Stimulated activated CD8-positive, alpha-beta memory T cell treated with anti-CD3 and anti-CD28 coated beads, Interleukin-4, amount 100 ng/mL, for 4 hours (primary cell): ENCODE measurements at places on chromosomes 5 and 9.

DNA sequence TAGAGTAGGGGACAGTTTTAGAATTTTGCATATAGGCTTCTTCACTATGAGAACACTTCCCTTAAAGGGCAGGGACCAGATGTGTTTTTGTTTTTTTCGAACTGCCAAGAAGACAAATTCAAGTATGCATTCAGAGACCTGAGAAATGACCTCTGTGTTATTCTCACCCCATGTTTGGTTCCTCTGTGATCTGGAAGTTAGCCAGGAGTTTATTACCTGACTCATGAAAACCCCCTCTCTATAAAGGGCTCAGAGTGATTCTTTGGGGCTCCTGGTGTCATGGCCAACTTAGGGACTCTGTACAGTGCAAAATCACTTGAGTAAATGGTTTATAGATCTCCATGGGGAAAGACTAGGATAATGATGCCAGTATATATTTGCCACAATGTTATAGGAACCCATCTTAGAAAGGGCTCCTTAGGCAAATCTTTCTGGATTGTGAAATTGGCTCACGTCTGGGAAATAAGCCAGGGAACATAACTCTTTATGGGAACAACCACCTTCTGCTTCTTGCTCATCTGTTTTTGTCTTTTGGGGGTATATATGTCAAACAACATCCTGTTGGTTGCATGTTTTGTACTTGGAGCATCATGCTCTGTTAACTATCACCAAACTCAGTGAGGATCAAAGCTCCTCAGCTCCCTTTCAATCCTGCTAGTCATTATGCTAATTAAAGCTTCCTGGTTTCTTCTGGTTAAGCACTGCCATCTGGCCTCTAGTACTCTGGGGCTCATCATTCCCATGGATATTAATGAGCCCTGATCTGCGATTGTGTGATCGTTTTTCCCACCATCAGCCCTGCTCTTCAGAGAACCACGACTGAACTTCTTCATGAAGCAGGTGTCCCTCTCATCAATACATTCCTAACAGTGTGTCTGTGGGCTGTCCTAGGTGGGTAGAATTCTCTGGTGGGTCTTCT is 173.4 kb upstream of the CDH12 start:
- DNase-seq = no peak

DNA sequence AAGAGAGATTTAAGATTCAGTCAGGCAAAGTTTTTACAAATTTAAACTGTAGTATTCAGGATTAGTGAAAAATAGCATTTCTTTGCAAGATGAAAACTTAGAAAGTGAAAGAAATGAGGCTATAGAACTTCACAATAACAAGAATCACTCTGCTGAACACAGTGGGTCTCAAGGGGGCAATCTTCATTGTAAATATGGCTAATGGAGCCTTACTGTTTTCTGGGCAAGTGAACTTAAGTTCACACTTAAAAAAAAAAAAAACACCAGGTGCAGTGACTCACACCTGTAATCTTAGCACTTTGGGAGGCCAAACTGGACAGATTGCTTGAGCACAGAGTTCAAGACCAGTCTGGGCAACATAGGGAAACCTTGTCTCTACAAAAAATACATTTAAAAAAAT is 175.9 kb upstream of the SNX2 start:
- DNase-seq = no peak

DNA sequence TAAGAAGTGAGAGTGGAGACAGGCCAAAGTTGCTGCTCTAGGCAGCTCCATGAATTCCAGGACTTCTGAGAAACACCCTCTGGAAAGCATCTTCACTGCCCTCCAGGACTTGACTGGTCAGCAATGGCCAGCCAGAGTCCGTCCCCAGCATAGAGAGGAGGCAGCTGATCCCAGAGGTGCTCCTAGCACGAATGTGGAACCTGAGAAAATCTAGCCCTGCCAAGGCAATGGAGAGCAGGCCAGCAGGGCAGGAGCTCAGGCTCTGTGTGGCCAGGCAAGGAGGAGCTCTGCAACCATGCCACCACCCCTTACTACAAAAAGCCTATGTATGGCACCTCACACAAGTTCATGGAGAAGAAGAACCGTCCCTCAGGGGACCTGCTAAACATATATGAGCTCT is 56.1 kb upstream of the SPTLC1 start:
- DNase-seq = no peak

DNA sequence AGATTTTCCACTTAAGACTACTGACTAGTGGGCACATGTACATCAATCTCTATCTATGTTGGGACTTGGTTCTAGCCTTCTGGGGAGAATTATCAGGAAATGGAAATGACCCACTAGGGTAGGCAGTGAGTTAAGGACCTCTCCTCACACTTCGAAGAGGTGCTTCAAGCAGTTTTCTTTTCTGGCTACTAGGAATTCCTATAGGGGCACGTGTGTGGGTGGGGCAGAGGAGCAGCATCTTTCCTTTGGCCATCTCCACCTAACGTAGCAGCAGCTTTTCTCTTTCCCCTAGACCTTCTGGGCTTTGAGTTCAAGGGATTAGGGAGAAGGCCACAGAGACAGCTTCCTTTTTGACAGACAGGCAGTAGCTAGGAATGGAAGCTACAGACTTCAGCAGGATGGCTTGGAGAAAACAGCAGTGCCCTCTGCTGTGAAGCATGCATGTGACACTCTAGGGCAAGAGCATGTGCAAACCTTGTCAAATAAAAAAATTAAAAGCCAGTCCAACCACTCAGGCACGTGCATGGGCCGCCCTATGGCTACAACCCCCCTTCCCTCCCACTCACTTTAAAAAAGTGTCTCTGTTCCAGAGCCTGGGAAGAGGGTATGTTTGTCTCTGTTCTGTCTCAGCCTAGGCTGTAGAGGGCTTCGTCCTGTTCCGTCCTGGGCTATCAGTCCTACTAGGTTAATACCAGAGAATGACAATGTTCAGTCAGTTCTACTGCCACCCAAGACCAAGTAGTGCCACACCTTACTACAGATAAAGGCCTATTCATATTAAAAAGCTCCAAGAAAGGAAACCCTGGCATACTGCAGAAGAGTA is 8.7 kb upstream of the GFRA3 start:
- DNase-seq = no peak

- no peak for DNase-seq
Observed at GRCh38 chr5:61182449-61182848, 20.2 kb upstream of the SMIM15 start.

DNA sequence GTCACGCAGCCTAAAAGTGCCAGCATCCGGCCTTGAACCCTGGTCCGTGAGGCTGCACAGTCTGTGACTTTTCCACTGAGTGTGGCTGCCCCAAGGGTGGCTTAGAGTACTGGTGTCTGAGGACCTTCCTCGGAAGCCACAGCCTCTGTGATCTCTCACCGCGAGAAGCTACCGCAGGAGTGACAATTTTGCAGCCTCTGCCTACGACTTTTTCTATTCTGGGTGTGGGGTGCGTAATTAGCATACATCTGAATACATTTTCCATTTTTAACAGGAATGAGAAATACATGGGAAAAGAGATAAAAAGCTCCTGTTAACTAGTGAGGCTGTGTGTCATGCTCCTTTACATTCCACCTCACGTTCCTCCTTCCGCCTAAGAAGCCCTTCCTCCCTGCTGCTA is 48.3 kb upstream of the HRH2 start:
- DNase-seq = no peak

GRCh38 chr5:171578049-171578828 is 158.8 kb downstream of the FGF18 start:
- no peak for DNase-seq

- DNase-seq = no peak
Observed at GRCh38 chr5:150009671-150010387, 9.3 kb downstream of the HMGXB3 start.

- no peak for DNase-seq
Observed at GRCh38 chr9:80231318-80232236, 659.8 kb downstream of the TLE4 start.

DNA sequence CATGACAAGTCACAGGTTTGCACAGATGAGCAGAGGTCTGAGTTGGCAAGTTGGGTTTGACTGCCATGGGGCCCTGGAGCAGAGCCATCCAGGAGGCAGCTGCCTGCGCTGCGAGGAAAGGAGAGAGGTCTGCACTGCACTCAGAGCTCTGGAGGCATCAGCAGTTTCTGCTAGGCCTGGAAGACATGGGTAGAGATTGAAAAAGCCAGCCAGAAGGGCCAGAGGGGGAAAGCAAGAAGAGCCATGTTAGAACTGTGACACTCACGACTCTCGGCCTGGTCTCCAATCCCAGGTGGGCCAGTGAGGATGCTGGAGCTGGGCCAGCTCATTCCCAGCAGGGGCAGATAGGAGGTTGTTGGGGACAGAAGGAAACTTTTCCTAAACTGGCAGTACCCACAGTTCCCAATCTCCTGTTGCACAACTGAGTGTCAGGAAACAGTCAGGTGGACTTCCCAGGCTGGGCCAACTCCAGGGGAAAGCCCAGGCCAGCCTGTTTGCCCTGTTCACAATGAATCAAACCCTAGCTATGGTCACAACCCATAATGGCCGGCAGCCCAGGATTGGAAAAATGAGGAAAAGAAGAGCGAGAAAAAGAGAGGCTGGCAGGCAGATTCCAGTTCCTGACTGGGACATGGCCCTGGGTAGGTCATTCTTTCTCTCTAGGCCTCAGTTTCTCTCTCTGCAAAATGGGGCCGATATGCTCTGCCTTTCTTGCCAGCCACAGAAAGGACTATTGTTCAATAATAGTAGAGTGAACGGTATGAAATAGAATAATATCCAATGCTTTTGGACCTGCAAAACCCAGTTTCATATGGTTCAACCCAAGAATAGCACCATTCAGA is 7.8 kb upstream of the ORM1 start:
- no peak for DNase-seq

DNA sequence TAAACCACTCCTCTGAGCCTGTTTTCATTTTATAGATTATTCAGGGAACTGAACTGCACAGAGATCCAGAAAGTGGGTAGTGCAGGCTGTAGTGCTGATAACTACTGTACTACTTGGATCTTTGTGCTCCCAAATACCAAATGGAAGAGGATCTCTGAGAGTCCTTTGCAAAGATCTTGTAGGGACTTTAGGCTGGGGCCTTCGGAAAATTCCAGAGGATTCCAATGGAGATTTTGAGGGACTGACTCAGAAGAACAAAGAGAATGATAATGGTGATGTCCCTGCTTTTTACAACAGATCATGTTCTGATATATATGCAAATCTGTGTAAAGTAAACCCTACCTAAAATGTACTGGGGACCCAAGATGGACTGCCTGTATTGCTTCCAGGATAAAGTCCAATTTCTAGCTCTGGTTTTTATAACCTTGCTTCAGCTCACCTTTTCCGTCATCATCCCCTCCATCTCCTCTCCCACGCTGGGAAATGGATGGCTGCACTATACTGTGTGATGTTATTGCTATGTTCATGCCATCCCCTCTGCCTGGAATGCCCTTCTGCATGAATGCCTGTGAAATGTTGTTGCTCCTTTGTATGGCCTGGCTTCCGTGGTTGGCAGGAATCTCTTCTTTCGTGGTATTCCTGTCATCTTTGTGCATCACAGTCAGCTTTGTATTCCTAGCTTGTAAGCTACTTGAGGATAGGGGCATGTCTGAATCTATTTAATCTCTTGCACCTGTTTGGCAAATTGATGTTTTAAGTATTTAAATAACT is 9.7 kb upstream of the PSMD5 start:
- no peak for DNase-seq

DNA sequence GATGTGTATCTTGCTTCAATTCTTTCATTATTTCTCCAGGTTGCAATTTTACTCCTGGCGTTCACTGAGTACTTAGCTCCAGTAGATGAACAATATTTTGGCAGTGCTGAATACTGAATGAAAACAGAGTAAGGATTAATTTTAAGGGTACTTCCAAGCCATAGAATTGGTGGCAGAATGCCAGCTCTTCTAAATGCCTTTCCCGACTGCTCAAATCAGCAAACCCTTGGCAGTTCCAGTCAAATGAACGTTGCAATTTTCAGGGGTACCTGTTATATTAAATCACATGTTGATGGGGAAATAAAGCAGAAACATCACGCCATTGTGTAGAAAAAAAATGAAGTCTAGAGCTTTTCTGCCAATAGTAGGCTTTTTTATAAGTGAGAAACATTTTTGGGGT is 282.4 kb upstream of the RPS23 start:
- DNase-seq = no peak

DNA sequence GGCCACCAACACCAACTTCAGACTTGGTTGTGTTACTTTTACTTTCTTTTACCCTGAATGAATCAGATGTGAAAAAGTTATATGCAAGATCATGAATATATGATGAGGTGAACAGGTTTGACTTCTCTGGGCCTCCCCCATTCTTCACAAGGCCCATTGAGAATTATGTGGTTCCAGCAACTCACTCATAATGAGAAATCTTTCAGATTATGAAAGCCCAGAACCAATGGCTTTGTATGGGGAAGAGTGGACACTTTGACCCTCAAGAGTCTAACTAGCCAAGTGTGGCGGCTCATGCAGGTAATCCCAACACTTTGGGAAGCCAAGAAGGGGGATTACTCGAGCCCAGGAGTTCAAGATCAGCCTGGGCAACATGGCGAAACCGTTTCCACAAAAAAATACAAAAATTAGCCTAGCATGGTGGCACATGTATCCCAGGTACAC is 16.1 kb upstream of the LNPEP start:
- no peak for DNase-seq

- DNase-seq = no peak
Observed at GRCh38 chr5:50744776-50745175, 78.3 kb downstream of the PARP8 start.

DNA sequence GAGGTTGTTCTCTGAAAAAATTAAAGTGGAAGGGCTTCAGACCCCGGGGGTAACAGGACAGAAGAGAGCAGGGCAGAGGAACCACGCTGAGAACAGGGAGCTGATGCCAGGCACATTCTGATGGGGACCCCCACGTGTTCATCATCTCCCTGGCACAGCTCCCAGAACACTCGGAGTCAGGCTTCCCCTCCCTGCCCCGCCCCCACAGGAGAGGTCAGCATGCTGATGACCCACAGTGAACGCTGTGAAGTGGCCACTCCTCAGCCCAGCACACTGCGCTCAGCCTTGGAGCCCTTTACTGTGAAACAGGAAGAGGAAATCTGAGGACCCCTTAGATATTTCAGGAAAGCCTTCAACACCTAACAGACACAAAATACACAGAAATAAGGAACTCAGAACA is 16.4 kb downstream of the RETREG1 start:
- no peak for DNase-seq

DNA sequence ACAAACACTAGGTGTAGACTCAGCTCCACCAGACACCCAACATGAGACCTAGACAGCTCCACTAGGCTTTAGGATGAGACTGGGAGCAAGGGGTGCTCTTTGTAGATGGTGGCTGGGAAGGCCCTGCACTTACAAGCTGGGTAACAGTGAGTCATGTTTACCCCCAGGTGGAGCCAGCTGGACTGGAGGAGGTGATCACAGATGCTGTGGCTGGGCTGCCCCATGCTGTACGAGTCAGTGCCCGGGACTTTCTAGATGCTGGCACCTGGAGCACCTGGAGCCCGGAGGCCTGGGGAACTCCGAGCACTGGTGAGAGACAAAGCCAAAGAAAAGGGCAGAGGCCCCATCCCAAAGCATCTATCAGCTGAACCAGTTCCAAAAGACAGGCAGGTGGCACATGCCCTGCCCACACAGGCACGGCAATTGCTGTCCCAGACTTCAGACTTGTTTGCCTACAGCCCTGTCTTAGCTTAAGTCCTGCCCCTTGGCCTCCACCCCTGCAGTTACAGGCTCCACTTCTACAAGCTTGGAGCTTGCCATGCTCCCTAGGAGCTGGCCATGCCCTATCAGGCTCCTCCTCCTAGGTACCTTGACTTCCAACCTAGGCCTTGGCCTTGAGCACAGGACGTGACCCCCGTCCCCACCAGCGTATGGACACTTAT is 2.7 kb downstream of the CCL27 start:
- DNase-seq = no peak

- no peak for DNase-seq
Observed at GRCh38 chr5:32058101-32058500, 116.0 kb downstream of the GOLPH3 start.
